T-helper 17 cell (primary cell): ENCODE measurements at places on chromosomes 3 and 15.

DNA sequence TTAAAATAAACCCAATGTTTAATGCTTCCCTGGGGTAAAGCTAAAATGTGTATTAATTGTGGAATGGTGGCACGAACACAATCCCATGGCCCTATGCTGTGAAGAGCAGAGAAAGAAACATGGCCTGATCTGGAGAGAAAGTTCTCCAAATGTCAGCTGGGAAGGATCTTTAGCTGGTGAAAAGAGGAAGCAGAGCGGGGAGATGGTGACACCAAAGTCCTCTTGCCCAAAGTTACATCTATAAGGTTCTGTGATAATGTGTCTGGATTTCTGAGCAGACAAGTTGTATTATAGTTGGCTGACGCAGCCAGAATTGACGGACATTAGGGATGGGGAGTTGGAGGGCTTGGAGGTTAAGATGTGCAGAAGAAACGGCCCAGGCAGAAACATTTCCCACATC is 196.2 kb downstream of the CHST2 start:
- no peak for DNase-seq

GRCh38 chr3:62882676-62883200 is 7.5 kb upstream of the CADPS start:
- DNase-seq = no peak

DNA sequence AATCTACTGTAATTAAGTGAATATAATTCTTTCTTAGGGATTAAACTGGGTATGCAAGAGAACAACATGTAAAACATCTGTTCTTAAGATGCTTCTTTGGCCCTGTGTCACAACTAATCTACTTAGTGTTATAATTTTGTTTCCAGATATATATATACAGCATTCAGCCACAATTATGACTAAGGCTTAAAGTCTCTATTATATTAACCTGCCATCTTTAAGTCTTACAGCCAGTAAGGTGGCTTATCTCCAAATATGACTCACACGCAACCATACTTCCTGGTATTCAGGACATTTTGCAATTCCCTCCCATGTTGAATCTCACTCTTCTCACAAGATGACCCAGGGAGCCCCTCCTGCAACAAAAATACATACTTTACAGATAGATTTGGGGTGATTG is 6.6 kb upstream of the KBTBD8 start:
- DNase-seq = no peak

- no peak for DNase-seq
Measured at GRCh38 chr3:142236173-142236572, 10.8 kb upstream of the GK5 start.

DNA sequence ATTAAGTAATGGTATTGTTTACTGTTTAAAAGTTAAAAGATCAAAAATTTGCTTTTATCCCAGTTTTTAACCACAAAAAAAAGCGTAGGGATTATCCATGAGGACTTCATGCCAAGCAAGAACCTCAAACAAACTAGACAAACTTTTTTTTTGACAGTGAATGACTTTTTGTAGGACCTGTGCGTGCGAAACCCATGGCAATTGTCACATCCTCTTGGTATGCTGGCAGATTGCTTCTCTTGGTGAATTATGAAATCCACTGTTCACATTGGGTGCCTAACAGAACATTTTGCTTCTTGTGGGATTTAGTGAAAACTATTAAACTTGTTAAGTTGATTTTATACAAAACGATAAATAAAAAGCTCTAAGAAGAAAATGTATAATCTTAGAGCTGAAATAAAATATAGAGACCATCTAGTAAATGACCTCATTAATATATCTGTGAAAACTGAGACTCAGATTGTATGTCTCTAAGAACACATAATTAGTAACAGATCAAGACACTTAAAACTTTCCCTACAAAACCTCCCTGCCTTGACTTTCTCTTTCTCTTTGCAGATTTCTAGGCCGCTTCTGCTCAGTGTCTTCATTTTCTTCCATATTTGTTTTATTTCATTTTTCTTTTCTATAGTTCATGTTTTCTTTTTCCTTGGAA is 87.3 kb upstream of the CGNL1 start:
- no peak for DNase-seq

DNA sequence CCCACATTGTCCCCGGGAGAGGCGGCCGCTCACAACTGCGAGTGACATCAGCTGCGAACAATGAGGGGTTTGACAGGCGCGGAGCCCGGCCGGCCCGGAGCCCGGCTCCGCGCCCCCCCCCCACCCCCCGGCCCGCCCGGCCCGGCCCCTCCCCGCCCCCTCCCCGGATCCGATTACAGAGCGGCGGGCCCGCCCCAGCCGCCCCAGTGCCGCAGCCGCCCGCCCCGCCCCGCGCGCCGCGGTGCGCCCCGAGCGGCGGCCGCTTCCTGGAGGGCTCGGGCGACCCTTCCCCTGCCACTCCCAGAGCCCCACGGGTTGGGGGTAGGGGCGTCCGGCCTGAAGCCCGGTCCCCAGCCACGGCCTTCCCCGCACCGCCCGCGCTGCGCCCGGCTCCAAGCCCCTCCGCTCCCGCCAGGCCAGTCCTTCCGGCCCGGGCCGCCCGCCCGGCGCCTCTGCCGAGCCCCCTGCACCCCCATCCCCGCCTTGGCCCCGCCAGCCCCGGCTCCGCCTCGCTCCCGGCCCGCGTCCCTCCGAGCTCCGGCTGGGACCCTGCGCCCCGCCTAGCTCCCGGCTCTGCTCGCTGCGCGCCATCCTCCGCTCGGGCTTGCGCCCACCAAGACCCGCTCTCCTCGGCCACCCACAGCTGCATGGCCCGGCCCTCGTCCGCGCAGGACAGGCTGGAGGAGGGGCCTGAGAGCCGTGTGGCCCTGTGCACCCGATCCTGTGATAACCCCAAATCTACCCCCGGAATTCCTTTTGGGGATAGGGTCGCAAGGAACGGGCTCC is at the start of gene PCBP4:
PCBP4 (minus strand) TSS at position 71 of the 786 bp plus-strand sequence. CDS start 6,214 bp downstream, outside the sequence.
- no peak for DNase-seq

DNA sequence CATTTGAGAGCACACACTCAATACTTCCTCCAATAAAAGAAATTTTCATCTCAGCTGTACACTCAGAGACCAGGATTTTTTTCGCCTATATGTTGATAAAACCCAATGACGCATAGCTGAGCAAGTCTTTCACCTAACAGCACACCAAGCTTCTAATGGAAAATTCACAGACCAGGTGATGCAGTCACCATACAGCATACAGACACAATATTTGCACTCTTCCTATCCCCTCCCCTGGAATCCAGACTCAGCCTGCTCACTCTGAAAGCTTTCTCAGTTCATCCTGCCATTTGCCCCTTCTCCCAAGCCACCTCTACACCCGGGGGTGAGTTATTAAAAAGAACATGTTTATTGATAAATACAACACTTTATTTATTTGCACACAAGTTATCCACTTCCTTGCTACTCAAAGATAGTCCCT is 1.7 kb downstream of the TBC1D5 start:
- DNase-seq = no peak
